GM12878 (cell line): ENCODE measurements at places on chromosomes 1 and 21.
A peak's percentile ranks its signal among the peaks of the same experiment; 100 is the strongest.

GRCh38 chr1:119323216-119323982 is 45.2 kb upstream of the HAO2 start:
- DNase-seq, result peak; percentile 85
- H3K27ac ChIP-seq, result peak overlapping the region; percentile 71
- peaks cover 34% of the 10 kb centered on the region for H3K4me1 ChIP-seq
- no peaks in the 10 kb centered on the region for H3K36me3 ChIP-seq

GRCh38 chr1:153346077-153346723 is 2.4 kb downstream of the PGLYRP4 start:
- peak overlapping the region; percentile 5; the same call in 1 of the 2 replicates for H3K4me3 ChIP-seq
- no peak for DNase-seq
- peak overlapping the region; percentile 86 for H3K27ac ChIP-seq
- no peaks in the 10 kb centered on the region for H3K36me3 ChIP-seq
- no peaks in the 10 kb centered on the region for H3K27me3 ChIP-seq
- H3K4me1 ChIP-seq, result peaks cover 32% of the 10 kb centered on the region

- no peak for DNase-seq
- no peak overlapping the region for H3K4me3 ChIP-seq
- no peaks in the 10 kb centered on the region for H3K27me3 ChIP-seq
- no peaks in the 10 kb centered on the region for H3K4me1 ChIP-seq
- no peaks in the 10 kb centered on the region for H3K36me3 ChIP-seq
Observed at GRCh38 chr1:199508653-199509052, 518.9 kb upstream of the NR5A2 start.

DNA sequence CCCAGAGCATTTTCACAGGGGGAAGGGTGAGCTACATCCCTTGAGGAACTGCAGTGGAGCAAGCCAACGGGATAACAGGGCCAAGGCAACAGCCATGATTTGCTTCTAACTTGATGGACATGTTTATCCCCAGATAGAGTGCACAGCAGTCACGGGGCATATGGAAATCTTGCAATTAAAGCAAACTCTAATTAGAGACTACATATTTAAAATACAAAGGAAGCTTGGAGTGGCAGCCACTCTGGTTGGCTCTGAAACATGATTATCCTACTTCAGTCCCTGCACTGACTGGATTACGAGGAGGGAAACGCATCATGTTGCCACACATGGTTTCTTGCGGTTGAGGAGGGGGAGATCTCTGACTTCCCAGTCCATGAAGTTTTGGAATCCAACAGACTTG is 60.8 kb downstream of the BEND5 start:
- no peaks in the 10 kb centered on the region for H3K27me3 ChIP-seq
- H3K27ac ChIP-seq, result no peak overlapping the region
- DNase-seq, result no peak
- H3K4me3 ChIP-seq, result no peak overlapping the region

- H3K27me3 ChIP-seq, result no peaks in the 10 kb centered on the region
- H3K4me1 ChIP-seq, result peaks cover 12% of the 10 kb centered on the region
- no peak overlapping the region for H3K27ac ChIP-seq
- no peak overlapping the region for H3K4me3 ChIP-seq
- no peaks in the 10 kb centered on the region for H3K36me3 ChIP-seq
- DNase-seq, result no peak
Observed at GRCh38 chr1:183302452-183303322, 115.5 kb downstream of the NMNAT2 start.

- no peak overlapping the region for H3K4me3 ChIP-seq
- no peak for DNase-seq
- no peaks in the 10 kb centered on the region for H3K27me3 ChIP-seq
- no peak overlapping the region for H3K27ac ChIP-seq
Observed at GRCh38 chr1:219917851-219918466, 10.4 kb downstream of the SLC30A10 start.

- no peaks in the 10 kb centered on the region for H3K27me3 ChIP-seq
- no peak overlapping the region for H3K27ac ChIP-seq
- H3K36me3 ChIP-seq, result no peaks in the 10 kb centered on the region
- no peak overlapping the region; the same call in 1 of the 2 replicates for H3K4me3 ChIP-seq
- peak; percentile 1 for DNase-seq
Observed at GRCh38 chr1:196951711-196952394, 8.3 kb downstream of the CFHR2 start.

DNA sequence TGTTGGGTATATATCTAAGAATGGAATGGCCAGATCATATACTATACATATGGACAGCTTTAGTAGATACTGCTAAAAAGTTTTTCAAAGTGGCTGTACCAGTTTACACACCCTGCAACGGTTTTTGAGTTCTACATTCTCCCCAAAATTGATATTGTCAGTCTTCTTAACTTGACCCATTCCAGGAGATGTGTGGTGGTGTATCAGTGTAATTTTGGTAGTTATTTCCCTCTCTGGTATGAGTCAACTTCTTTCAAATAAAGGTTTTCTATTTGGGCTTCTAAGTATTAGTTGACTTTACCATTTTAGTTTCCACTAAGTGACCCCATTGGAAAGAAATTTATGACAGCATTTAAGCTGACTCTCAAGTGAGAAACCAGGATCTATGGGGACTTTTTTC is 29.2 kb downstream of the INKA2 start:
- H3K27me3 ChIP-seq, result no peaks in the 10 kb centered on the region
- H3K4me3 ChIP-seq, result no peak overlapping the region
- H3K36me3 ChIP-seq, result peaks cover 20% of the 10 kb centered on the region
- DNase-seq, result no peak
- H3K4me1 ChIP-seq, result peaks cover 3% of the 10 kb centered on the region; the same call in 1 of the 2 replicates

- peaks cover 7% of the 10 kb centered on the region for H3K4me1 ChIP-seq
- no peaks in the 10 kb centered on the region for H3K27me3 ChIP-seq
- no peak overlapping the region for H3K4me3 ChIP-seq
Observed at GRCh38 chr1:208599063-208599462, 354.9 kb upstream of the PLXNA2 start.

- no peak overlapping the region for H3K27ac ChIP-seq
- no peak for DNase-seq
- H3K27me3 ChIP-seq, result no peaks in the 10 kb centered on the region; the same call in 1 of the 2 replicates
- no peaks in the 10 kb centered on the region for H3K4me1 ChIP-seq
- no peaks in the 10 kb centered on the region for H3K36me3 ChIP-seq
- no peak overlapping the region for H3K4me3 ChIP-seq
Observed at GRCh38 chr1:229759037-229759435, 133.0 kb downstream of the URB2 start.

GRCh38 chr1:8176279-8176678 is 141.6 kb upstream of the SLC45A1 start:
- no peak overlapping the region for H3K27ac ChIP-seq
- H3K4me3 ChIP-seq, result no peak overlapping the region
- no peaks in the 10 kb centered on the region for H3K36me3 ChIP-seq
- no peak for DNase-seq
- no peaks in the 10 kb centered on the region for H3K27me3 ChIP-seq
- H3K4me1 ChIP-seq, result no peaks in the 10 kb centered on the region

DNA sequence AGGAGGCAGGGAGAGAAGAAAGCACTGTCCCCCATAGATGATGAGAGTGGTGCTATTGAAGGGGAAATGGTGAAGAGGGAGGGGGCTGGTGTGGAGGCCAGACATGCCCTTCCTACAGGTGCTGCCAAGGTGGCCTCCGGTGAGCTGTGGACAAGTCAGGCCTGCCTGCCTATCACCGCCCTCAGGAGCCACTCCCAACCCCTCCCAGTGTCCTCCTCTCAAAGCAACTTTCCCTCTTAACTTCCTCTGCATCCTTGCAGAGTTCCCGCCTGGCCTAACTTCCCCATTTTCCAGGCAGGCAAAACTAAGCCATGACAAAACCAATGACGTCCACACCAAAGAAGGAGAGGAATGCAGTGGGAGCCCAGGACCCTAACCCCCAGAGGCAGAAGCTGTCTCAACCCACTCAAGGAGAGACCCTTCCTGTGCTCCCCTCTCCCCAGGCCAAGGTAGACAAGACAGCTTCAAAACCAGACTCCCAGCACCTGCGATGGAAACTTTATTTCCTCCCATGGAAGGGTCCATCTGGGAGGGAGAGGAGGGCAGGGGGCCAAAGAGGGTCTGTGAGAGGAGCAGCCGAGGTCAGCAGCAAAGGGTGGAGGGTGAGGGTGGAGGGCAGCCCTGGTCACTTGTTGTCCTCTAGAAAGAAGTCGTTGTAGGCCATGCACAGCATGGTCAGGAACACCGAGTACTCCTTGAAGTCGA is 1.0 kb upstream of the S100A6 start:
- H3K4me3 ChIP-seq, result no peak overlapping the region; the same call in 1 of the 2 replicates
- H3K27ac ChIP-seq, result no peak overlapping the region
- no peak for DNase-seq
- H3K4me1 ChIP-seq, result peaks cover 22% of the 10 kb centered on the region
- no peaks in the 10 kb centered on the region for H3K27me3 ChIP-seq
